ENCODE measurements at places on chromosomes 1 and 21.

- DNase-seq: no peak
These were observed 22.4 kb downstream of the ESRRG start for GRCh38 chr1:216700779-216701178.

DNA sequence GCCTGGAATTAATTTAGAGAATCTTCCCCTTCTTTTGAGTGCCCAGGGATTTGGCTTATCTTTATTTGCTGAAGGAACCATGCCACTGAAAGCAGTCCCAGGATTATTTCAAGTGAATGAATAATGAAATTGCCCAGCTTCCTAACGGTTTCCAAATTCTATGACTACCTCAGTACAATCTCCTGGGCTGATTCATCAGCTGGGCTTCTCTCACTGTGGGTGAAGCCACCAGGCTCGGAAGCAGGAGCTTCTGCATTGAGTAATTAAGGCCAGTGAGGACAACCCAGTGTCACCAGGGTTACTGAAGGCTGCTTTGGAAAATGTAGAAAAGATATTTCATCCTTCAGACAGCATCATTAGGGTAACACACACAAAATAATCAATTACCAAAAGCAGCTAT, 169.8 kb downstream of the DAB1 start:
- DNase-seq: no peak

DNA sequence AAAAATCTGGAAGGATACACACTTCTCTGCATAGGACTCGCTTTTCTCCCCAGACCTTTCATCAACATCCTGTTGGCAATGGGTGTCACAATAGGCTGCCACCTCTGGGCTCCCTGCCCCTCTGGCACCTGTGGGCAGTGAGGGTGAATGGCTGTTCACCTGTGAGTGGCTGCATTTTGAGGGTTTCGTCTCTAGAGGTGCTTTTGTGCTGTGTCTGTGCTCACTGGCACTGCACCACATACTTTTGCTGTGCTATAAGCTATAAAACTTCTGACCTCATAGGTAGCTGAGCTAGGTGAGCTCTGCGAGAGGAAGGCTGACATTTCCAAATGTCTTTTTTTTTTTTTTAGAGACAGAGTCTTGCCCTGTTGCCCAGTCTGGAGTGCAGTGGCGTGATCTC, 35.9 kb downstream of the SLC30A1 start:
- no peak for DNase-seq

DNA sequence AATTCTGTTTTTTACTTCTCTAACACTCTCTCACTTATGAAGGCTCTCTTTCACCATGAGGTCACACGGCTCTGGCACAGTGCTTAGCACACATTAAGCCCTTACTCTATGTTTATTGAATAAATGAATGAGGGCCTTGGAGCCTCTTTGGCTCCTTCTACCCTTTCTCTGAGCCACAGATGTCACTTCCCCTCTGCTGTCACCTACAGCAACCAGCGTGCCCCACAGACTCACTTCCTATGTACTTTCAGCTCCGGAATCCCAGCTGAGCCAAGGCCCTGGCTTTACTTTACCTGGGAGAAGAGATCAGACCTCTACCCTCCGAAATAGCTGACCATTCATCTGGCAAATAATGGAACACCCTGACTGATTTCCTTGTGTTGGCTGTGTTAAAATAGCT, 53.7 kb upstream of the HMCN1 start:
- no peak for DNase-seq

DNA sequence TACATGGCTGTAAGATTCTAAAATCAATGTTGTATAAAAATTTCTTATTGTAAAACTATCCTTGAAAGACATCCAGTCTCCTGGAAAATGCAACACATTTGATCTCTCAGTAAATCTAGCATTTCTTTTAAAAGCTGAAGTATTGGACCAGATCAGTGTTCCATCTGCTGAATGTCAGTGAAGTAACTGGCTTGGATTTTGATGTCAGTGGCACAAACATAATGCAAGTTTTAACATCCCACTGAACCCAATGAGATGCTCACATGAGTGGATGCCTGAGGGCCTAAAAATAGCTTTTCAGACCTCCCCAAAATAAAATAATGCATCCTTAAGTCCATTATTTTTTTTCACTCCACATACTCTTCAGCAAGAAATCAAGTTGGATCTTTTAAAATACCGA, 1432.2 kb downstream of the MRPL39 start:
- no peak for DNase-seq

GRCh38 chr1:12745126-12745991, 641 bp upstream of the CFAP107 start:
- DNase-seq: no peak

GRCh38 chr1:147214842-147215539, 10.1 kb downstream of the FMO5 start:
- no peak for DNase-seq

DNA sequence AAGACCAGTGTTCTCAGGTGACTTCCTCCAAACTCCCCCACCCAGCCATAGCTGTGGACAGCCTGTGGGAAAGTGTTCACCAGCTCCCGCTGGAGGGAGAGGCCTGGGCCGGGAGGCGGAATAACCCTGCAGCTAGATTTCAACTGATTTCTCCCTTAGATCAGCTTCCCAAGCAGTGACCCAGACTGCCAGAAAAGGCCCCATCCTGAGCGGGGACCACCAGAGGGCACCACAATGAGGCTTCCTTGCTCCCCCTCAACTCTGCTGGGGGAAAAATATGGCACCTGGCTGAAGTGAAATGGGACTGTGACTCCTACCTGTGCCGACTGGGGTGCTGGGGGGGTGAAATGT, 50.8 kb downstream of the RHBG start:
- no peak for DNase-seq

DNA sequence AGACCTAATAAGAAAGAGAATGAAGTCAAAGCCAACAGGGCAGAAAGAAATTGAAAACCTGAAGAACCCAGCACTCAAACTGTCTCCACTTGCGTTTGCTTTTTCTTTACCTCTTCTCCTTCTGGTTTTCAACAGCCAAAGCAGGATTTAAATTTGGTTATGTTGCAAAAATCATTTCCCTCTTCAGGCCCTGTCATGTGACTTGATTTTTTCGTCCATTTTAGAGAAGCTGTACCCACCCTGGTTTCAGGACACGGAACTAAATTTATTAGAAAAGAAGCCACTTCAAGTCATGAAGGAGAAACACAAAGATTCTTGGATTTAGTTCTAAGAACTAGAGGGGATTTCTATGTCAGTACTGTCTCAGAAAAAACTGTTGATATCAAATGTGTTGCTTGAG, 1.0 kb upstream of the SYNJ1 start:
- DNase-seq: no peak

DNA sequence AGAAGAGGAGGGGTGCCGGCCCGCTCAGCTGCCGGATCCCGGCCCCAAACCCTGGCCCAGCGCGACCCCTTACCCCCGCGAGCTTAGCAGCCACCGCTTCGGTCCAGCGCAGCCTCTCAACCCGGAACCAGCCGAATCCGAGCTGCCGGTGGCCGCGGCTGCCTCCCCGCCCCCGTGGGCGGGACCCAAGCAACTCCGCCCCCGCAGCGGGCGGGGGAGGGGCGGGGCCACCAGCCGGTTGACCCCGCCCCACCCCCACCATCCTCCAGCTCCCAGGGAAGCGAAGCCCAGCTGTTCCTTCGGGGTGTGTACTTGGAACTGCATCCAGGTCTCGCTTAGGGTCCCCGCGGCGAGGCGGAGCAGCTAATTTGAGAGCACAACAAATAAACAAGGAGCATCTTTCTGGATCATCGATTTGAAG, at the start of gene TRIM62:
TRIM62 (minus strand) TSS at position 123 of the 421 bp plus-strand sequence. CDS start 611 bp downstream, outside the sequence.
- DNase-seq: peak; percentile 87

GRCh38 chr1:34265396-34265795, 88.7 kb downstream of the C1orf94 start:
- DNase-seq: no peak

- no peak for DNase-seq
These were observed 192.1 kb upstream of the VAMP3 start for GRCh38 chr1:7579016-7579415.

DNA sequence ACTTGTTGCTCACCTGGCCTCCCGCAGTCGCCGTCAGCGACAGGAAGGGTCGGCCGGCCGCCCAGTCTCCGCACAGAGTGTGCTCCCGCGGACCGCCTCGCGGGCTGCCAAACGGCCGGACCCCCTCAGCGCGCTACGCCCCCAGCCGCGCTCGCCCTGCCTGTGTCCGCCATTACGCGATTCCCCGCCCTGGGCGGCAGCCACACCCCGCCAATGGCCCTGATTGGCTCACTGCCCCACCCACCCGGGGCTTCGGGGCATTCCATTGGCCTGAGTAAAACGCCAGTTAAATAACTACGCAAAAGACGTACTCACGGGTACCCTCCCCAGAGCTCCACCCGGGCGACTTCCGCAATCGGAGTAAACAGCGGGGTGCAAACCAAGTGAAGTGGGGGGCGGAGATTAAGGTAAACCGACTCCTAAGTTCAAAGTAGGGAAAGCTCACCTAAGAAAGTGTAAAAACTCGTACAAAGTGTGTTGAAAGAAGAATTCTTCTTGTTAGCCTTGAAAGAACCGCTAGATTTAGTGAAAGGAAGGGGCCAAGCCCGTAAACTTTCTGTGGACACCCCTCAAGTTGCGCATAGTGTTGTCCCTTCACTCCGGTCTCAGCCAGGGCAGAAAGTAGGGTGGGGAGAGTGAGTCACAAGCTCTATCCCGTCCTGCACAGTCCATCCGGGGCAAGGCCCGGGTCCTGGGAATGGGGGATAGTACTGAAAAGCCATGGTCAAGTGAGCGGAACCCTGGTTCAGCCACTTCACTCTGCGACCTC, at the start of gene WASF2:
WASF2 (minus strand) TSS at position 195 of the 769 bp plus-strand sequence. CDS start 61,277 bp downstream, outside the sequence.
- peak; percentile 93 for DNase-seq

GRCh38 chr1:108826081-108826635, 30.7 kb downstream of the AKNAD1 start:
- no peak for DNase-seq

DNA sequence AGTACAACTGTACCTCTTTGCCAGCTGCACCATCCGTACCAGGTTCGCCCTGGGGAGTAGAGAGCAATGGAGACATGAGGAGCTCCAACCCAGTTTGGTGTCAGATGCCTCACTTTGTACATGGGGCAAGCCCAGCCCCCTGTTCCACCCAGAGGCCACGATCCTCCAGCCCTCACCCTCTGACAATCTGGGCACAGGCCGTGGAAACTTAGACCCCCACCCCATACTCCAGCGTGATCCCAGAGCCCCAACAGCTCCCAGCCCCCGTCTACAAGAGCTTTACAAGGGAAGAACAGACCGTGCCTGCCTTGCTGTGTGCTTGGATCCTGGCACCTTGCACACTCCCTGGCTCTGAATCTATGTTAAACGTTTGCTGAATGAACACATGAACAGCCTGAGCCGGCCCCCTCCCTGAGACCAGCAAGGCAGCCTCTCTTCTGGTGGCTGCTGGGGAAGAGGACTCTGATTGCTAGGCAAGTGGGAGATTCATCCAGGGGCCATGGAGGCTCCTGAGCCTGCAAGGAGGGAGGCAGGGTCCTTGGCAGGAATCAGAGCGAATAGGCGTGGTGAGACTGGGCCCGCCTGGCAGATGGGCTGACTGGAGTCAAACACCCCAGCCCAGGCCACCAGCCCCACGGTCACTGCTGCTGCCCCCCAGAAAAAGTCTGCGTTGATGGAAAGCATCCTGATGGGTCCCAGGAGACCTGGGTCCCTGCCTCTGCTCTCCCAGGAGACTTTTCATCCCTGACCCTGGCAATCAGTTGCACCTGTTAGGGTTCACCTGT, 12.5 kb upstream of the PEF1 start:
- no peak for DNase-seq

- DNase-seq: no peak
These were observed 161.6 kb downstream of the LRRC40 start for GRCh38 chr1:70043804-70044203.

DNA sequence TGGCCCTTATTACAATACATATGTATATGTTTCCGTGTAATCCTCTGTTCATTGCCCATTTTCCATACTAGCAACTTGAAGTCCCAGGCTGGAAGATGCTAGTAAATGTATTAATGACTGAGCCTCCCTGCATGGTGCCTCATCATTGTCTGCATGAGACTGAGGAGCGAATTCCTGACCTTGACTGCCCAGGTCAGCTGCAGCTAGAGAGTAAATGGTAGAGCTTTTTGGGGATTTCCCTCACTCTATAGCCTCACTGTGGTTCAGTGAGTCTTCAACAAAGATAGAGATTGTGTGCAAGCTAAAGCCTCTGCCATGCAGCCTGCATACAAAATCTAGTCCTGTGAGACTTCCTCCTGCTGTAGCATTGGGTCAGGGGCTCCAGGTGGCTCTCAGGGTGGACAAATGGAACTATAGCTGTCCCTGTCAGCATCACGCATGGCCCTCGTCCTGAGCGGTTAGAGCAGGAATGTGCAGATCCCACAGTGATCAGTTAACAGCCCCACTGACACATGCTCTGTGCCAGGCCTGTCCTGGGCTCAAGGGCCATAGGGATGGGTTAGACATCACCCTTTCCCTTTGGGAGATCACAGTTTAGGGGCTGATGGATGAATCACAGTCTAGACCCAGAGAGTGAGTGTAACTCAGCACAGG, 741.7 kb downstream of the MATN1 start:
- no peak for DNase-seq

DNA sequence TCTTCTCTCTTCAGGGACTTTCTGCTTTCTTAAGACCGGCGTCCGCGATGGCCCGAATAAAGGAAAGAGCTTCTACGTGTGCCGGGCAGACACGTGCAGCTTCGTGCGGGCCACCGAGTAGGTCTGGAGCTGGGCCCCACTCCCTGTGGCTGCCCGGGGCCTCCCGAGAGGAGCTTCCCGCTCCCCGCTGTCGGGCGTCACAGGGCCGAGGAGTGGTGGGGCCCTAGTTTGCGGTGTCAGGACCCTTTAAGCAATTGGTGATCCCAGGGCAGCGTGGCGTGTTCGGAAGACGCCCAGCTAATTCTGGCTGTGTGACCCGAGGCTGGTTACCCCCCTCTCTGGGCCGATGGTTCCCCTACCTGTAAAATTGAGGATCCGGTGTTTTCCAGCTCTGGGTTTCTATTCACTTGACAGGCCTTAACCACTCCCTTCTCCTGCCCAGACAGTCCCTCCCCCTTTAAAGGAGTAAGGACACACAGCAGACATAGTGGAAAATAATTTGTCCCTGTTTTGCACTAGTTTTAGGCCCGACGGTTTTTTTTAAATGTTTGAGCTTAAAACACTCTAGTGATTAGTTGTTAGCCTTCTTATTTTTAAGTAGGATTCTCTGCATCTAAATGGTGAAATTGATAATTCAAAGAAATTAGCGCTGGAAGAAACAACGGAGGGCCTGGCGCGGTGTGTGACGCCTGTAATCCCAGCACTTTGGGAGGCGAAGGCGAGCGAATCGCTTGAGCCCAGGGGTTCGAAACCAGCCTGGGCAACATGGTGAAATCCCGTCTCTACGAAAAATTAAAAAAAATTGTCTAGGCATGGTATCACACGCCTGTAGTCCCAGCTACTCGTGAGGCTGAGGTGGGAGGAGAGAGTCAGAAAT, 553 bp downstream of the TTF2 start:
- peak; percentile 33 for DNase-seq
